HFFc6 (cell line): ENCODE measurements at places on chromosomes 7 and 10. TPM values are rescaled to one million over a fixed set of nuclear protein-coding genes. Genes with fewer than 3 reads are reported as not detected.

The IQUB gene
- total RNA-seq, result 0.08 TPM in 1 of 2 replicates, not detected in the other

The ICA1 gene
- total RNA-seq, result not detected in 3 replicates

The RHEB gene
- total RNA-seq, result 103 to 124 TPM (median 118 TPM) in 3 replicates

The WIPF3 gene
- not detected in 2 replicates for total RNA-seq

The CALHM1 gene
- total RNA-seq, result not detected in 3 replicates

The LAMB4 gene
- not detected in 3 replicates for total RNA-seq

The SUN3 gene
- total RNA-seq, result 1.6 TPM in 1 of 3 replicates, not detected in the others

The ZC3HAV1L gene
- total RNA-seq, result 10.0 to 11.8 TPM (median 11.6 TPM) in 3 replicates

The GSDME gene
- total RNA-seq, result 37.9 to 46.6 TPM (median 42.9 TPM) in 3 replicates

The STEAP1B gene
- total RNA-seq, result 38.5 to 96.8 TPM (median 59.2 TPM) in 3 replicates

The FMC1 gene
- 9.5 to 15.3 TPM (median 12.8 TPM) in 3 replicates for total RNA-seq

The DEPP1 gene
- 0.43 and 1.5 TPM in 2 replicates for total RNA-seq

The CTAGE8 gene
- total RNA-seq, result not detected in 3 replicates

DNA sequence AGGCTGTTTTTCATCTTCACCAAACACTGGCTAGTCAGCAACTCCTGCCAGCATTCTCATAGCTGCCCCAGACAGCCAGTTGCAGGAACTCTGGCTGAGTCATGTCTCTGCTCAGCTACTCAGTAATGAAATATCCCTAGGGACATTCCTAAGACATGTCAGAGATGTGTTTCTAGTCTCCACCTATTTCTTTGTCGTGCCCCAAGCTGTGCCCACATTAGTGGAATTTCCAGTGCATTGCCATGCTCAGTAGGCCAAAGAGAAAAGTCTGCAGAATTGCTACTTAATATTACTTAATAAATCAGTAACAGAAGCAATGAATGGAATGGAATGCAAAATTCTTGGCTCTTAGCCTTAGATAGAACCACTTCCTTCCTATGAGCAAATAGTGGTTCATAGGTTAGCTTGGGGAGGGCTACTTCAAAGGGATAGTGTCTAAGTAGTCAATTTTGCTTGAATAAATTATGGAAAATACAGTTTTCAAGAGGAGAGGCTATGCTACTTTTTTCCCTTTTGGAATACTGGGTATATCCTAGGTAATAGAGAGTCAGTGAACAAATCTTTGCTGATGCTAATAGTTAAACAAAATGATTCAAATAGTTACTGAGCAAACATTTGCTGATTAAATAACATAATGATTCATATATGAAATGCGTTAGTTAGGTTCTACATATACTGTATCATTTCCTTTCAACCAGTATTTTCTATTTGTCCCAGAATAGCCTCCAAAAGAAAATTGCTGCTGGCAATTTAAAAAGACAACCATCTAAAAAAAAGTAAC lies 23.6 kb upstream of the SEMA3C start:
- peak; percentile 97 for DNase-seq

DNA sequence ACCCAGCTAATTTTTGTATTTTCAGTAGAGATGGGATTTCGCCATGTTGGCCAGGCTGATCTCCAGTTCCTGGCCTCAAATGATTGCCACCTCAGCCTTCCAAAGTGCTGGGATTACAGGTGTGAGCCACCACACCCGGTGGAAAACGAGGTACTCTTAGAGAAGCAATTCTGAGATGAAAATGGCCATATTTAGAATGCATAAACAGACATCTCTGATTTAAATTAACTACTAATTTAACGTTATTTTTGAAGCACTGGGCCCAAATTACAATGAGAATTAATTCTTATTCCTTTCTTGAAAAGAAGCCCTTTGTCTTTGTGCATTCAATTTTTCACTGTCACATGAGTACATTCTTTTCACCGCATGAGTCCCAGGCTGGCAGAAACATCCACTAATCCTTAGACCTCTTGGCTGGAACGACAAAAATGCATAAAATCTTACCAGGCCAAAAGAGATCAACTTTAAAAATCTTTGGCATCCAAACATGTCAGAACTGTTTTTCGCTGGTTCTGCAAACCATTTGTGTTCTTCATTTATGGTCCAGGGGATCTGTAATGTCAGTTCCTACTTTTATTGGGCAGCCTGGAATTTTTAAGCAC lies 60.1 kb upstream of the CAPZA2 start:
- DNase-seq, result peak; percentile 69

- DNase-seq, result no peak
These were observed 363.0 kb downstream of the SH2D4B start for GRCh38 chr10:80900661-80901060.

GRCh38 chr10:8921568-8921967 lies 867.1 kb downstream of the GATA3 start:
- DNase-seq, result no peak

DNA sequence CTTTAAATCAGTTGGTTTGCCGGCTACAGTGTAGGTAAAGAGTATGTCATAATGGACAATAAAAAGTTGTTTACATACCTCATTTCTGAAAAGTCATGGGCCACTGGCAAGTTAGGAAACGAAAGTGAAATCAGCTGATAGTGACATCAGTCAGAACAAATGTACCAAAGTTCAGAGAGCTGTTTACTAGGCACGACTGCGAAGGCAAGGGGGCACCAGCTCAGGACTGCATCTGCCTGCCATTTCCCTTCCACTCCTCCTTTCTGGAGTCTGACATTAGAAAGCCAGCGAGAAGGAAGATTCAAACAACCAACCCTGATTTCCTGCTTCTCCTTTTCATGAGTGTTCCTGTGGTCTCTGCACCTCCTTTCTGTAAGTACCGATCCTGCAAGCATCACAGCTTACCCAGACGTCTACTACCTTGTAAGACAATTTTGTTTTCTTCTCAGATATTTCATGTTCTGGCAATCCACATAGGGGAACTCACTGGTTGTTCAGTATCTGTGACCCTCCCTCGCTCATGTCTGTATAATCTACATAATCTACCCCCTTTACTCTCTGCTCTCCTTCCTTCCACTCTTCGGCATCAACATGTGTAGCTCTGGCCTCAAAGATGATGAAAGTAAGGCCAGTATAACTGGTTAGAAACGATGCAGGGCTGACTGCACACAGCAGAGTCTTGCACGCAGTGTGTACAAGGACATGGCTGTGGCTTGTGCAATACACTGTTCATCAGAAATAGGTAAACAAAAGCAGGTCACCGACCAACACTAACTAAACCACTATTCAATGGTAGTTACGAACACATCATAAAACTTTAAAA lies at the start of gene TMEM140:
TMEM140 (plus strand) TSS at position 174 of the 823 bp plus-strand sequence. CDS start 16,370 bp downstream, outside the sequence.
- peak; percentile 48 for DNase-seq

DNA sequence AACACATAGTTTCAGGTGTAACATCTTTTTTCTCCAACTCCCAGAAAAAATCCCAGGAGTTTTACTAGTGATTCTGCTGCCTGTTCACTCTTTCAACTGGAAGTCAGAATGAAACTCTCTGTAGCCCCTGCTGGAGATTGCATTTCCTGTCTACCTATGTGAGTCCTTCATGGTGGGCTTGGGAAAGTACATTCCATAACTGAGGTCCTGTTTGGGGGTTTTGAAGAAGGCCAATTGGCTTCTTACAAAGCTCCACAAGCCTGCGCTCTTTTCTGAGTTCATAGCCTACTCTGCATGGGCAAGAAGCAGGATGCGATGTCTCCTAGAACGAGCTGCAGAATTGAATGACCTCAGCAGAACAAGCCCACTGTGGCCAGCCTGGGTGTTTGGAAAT lies 86.7 kb downstream of the LYZL2 start:
- no peak for DNase-seq

DNA sequence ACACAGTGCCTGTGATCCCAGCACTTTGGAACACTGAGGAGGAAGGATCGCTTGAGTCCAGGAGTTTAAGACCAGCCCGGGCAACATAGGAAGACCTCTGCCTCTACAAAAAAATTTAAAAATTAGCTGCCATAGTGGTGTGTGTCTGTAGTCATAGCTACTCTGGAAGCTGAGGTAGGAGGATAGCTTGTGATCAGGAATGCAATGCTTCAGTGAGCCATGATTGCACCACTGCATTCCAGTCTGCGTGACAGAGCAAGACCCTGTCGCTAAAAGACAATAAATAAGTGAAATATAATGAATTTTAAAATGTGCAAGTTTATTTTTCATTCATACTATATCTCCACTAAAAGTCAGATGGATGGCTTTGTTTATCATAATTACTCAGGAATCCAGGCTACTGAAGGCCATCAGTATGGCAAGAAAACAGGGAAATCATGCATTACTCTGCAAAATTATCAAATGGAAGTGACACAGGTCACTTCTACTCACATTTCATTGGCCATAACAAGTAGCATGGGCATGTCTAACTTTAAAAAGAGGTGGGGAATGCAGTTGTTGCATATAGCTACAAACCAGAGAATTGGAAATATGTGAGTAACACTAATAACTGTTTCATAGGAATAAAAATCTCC lies 32.9 kb upstream of the FAM3C start:
- peak; percentile 27 for DNase-seq

GRCh38 chr7:75694638-75695399 lies 43.9 kb downstream of the HIP1 start:
- no peak for DNase-seq

GRCh38 chr7:104983076-104983577 lies 30.9 kb upstream of the KMT2E start:
- DNase-seq, result no peak

- DNase-seq, result no peak
These were observed 48.8 kb downstream of the COL26A1 start for GRCh38 chr7:101411508-101411874.

DNA sequence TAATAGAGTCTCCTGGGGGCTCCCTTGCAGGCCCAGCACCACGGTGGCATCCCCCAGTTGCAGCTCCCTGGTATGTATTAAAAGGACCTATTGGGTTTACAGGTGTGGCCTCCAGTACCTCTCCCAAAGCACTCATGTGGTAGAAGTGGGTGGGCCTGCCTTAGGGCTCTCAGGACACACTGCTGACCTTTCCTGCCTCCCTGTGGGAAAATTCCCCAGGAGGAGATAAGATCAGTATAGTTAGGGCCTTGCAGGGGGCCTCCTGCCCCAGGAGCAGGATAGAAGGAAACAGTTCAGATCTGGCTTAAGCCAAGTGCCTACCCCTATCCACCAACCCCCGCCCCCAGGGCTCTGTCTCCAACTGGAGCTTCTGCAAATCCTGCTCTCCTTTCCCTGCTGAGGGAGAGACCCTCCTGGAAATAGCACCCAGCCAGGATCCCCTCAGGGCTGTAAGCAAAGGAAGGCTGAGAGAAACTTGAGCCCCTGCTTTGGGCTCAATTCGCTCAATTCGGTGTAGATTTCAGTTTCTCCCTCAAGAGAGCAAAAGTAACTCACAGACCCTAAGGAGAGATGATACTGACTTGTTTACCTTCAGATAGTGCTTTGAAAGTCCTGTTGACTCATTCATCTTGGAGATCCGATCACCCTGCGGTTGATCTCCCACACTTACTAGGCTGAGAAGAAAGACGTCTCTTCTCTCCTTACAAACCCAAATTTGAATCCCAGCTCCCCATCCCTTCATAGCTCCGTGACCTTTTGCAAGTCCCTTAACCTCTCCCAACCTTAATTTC lies 130.6 kb downstream of the WDR11 start:
- no peak for DNase-seq

GRCh38 chr7:3244241-3244814 lies 56.7 kb upstream of the SDK1 start:
- DNase-seq, result no peak
